ENCODE measurements at places on chromosomes 7 and 10. TPM values are rescaled to one million over a fixed set of nuclear protein-coding genes. Genes with fewer than 3 reads are reported as not detected.

The SLC39A12 gene
- total RNA-seq, result not detected

GRCh38 chr10:7445474-7446185 lies 34.8 kb upstream of the SFMBT2 start:
- DNase-seq, result no peak

The CCL26 gene
- 3.7 TPM for total RNA-seq

- no peak for DNase-seq
Observed at GRCh38 chr7:128274884-128275603, 34.0 kb downstream of the LEP start.

DNA sequence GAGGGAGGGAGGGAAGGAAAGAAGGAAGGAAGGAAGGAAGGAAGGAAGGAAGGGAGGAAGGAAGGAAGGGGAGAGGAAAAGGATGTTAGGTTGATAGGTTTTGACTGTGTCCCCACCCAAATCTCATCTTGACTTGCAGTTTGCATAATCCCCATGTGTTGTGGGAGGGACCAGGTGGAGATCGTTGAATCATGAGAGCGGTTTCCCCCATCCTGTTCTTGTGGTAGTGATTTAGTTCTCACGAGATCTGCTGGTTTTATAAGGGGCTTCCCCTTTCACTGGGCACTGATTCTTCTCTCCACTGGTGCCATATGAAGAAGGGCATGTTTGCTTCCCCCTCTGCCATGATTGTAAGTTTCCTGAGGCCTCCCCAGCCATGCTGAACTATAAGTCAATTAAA lies 15.1 kb upstream of the NUDCD3 start:
- no peak for DNase-seq

Data from HFFc6 (cell line).